ENCODE measurements at places on chromosomes 4 and X.
A peak's percentile ranks its signal among the peaks of the same experiment; 100 is the strongest.

DNA sequence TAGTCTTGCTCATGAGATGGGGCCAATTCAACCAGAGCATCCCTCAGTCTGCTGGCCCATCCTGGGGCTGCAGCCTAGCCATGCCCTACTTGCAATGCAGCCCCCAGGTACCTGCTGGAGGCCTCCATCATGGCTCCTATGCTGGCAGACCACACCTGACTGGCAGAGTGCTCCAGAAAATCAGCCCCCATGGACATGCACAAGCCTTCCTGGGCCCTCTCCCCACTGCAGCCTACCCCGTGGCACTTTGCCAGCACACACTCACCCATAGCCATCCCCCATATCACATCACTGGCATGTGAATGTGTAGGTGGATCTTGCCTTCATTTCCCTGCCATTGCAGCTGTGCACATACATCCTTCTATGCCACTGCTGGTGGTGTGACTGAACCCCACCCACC lies 381.8 kb downstream of the UBE2NL start:
- no peak for DNase-seq

DNA sequence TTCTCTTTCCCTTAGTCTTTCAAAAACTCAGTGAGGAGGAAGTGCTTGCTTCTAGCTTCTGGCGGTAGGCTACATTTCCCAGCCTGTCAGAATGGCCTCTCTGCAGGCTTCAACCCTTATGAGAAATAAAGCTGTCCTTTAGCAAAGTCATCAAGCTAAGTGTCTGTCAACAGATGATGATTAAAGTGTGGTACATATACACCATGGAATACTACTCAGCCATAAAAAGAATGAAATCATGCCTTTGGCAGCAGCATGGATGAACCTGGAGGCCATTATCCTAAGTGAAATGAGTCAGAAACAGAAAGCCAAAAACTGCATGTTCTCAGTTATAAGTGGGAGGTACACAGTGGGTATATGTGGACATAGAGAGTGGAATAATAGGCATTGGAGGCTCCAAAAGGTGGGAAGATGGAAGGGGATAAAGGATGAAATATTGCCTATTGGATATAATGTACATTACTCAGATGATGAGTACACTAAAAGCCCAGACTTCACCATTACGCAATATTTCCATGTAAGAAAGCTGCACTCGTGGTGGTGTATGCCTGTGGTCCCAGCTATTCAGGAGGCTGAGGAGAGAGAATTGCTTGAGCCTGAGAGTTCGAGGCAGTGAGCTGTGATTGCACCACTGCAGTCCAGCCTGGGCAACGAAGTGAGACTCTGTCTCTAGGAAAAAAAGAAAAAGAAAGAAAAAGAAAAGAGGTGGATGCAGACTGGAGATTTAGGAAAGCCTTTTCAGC lies 7.9 kb downstream of the TRIM2 start:
- no peak for DNase-seq

- no peak for DNase-seq
Observed at GRCh38 chr4:109414938-109415337, 18.7 kb upstream of the SEC24B start.

DNA sequence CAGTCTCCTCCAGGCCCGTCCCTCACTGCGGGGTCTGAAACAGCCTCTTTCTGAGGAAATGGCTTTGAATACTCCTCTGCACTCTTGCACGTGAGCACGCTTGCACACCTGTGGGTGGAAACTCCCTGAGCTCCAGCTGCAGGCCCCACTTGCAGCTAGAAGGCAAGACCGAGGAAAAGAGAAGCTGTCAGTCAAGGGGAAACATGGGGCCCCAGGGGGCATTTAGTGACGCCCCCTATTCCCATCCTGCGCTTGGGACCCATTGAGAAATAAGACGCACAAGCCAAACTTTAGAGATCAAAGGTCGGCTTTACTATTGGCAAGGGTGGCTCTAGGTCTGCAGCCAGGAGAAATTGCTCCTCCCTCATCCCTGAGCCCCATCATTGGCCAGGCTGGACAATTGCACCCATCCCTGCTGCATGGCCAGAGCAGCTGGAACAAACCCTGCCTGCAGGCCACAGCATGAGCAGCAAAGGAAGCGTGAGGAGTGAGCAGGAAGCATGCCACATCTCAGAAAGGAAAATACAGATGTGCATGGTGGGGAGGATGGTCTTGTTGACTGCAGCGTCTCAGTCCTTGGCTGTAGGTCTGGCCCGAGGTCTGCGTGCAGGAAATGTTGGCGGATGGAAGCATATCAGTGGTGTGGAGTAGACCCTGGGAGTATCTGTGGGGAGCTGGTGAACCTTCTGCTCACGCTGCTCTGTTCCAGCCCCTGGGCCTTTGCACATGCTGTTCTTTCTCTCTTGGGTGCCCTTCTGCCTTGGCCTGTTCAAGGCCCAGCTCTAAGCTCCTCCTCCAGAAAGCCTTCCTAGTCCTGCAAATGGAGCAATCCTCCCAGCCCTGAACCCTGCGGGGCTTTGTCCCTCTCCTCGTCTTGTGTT lies 93.9 kb downstream of the PSAPL1 start:
- DNase-seq, result no peak

DNA sequence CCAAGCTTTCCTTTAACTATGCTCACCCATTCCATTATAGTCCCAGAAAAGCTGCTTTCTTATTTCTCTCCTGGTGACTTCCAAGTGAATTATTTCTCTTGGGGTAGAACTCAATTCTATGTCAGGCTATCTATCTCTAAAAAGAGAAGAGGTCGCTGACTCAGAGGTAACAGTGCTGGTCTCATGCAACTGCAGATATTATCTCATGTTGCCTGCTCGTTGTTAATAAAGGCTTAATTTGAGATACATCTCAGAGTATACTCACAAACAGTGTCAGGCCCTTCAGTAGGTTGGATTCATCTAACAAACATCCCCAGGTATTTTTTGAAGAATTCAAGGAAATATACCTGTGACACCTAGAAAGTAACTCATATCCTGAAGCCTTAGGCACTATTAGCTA lies 2.7 kb downstream of the TMEM154 start:
- DNase-seq, result no peak

- no peak for DNase-seq
Observed at GRCh38 chr4:52838729-52839586, 23.2 kb upstream of the RASL11B start.

DNA sequence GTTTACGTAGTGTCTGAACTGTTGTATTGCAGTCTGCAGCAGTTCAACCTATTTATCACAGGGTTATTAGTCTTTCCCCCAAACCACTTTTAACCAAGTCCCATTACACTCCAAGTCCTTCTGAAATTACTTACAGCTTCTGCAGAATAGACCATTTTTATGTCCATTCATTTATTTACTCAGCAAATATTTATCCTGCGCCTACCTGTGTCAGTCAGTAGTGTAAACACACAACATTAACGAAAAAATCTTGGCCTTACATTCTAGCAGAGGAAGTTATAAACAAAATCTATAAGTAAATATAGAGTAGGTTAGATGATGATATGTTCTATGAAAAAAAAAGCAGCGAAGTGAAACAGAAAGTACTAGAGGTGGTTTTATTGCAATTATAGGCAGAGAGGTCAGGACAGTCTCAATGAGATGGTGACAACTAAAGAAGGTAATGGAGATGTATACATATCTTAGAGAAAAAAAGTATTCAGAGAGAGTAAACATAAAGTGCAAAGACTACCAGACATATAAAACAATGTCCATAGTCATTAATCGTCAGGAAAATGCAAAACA lies 534.7 kb downstream of the KCNIP4 start:
- DNase-seq, result no peak

- no peak for DNase-seq
Observed at GRCh38 chrX:110419512-110419911, 60.9 kb downstream of the RTL9 start.

DNA sequence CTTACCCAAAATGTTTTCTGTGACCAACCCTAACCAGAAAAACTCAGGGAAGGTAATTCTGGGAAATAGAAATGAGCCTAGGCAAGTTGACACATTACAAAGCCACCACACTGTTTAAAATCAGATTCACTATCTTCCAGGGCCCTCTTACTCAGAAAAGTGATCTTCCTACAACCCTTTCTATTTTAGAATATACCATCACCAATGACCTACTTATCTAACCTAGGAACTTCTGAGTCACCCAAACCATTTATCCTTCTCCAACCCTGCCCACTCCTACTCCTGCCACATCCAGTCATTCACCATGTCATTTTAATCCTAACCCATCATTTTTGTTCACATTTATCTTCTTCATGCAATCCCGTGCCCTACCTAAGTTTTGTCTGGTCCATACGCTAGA lies 89.9 kb downstream of the FTHL17 start:
- no peak for DNase-seq

DNA sequence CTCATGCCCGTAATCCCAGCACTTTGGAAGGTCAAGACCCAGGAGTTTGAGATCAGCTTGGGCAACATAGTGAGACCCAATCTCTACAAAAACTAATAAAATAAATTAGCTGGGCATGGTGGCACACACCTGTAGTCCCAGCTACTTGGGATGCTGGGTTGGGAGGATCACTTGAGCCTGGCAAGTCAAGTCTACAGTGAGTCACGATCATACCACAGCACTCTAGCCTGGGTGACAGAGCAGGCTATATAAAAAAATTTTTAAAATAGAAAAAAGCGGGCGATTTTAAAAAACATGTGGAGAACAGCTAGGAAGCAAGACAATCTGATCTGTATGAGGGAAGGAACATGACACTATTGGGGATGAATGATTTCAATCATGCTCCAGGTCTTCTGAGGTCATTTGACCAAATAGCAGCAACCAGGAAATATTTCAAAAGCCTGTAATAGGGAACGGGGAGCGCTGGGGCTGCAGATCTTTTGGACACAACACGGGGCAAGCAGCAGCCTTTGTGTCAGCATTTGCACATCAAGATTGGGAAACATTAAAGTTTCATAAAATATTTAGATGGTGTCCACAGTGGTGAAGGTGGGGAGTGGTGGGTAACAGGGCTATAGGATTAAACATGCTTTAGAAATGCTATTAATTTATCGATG lies 48.3 kb upstream of the GUCY1A1 start:
- DNase-seq, result no peak

GRCh38 chrX:130916636-130917422 lies 13.8 kb upstream of the ENOX2 start:
- DNase-seq, result peak; percentile 29

GRCh38 chr4:189143263-189143952 lies 797.3 kb upstream of the FRG1 start:
- no peak for DNase-seq

DNA sequence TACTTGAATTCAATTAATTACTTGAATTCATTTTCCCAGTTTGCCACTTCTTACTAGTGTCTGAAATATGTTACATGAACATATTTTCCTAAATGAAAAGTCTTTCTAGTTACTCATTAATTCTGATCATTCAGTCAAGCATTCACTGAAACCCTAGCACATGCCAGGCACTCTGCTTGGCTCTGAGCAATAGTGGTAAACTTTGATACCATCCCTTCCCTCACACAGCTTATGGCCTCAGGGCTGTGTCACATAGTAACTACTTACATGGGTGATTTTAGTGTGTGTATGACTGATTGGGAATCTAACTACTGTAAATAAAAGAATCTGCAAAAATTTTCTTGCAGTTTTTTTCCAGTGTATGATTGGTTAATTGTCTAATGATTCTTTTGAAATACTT lies 32.7 kb downstream of the METAP1 start:
- DNase-seq, result no peak

GRCh38 chr4:23782778-23783437 lies 106.9 kb downstream of the PPARGC1A start:
- no peak for DNase-seq

DNA sequence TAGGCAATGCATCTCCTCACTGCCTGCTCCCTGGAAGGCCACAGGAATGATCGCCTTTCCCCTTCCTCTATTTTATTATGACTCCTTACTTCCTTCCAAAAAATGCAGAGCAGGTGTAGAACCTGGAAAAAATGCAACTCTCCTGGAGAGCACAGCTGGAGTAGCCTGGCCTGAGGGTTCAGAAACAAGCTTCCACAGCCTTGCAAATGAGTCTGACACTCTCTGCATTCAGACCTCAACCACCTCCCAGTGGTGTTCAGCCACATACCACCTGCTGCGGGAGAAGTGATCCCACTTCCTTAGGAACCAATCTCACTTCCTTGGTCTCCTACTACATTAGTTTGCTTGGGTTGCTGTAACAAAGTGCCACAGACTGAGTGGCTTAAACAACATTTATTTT lies 368.1 kb upstream of the NOCT start:
- no peak for DNase-seq

DNA sequence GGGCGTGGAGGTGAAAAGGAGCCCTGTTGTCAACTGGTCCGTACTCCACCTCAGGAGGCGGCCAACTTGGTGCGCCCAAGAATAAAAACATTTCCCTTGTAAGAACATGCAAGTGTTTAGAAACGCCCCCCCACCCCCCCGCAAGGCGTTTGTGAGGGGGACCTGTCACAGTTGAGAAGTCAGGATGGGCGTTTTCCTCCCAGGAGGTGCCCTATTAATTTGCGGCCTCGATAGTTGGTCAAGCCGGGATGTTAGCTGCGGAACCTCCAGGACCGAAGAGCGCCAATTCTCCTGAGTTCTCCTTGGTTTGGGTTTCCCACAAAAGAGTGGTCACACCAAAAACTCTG lies 651 bp upstream of the SAP30 start:
- DNase-seq, result peak; percentile 1

- no peak for DNase-seq
Observed at GRCh38 chr4:185904381-185904780, 92.4 kb upstream of the SORBS2 start.

GRCh38 chr4:16264798-16265197 lies 38.5 kb upstream of the TAPT1 start:
- peak; percentile 9 for DNase-seq

GRCh38 chrX:124736553-124737270 lies 390.3 kb downstream of the SH2D1A start:
- DNase-seq, result no peak

- DNase-seq, result no peak
Observed at GRCh38 chr4:122167369-122167768, 15.2 kb downstream of the BLTP1 start.

DNA sequence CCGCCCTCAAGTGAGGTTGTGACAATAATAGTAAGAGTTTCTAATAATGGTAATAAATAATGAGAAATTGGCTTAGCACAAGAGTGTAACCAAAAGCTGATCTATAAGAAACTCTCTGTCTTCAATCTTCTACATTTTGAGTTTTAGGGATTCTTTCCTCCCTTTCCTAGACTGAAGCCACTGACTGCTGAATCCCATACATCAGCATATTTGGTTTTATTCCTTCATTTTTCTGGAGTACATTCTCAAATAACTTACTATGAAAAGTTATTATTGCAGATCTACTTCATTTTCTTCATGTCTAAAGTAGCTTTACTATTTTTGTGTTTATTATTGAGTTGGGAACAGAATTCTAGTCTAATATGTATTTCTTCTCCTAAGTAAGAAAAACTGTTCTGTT lies 49.9 kb upstream of the ADAD1 start:
- no peak for DNase-seq

DNA sequence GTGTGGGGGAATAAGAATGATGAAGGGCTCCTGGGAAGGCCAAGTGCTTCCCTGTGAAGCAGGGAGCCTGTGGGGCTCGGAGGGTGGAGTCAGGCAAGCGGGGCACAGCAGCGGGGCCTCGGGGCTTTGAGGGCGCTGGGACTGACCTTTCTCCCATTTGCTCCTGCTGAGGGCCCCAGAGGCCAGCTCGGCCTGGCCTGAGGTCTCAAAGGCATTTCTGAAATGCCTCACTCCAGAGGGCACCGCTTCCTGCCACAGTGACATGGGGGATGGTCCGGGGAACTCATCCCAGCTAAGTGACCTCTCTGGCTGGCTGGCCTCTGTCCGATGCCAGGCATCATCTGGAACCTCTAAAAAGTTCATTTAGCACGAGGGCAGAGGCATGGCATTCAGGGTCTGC lies 98.8 kb upstream of the STX18 start:
- no peak for DNase-seq

- DNase-seq, result no peak
Observed at GRCh38 chr4:163590103-163590502, 95.6 kb downstream of the TMA16 start.

GRCh38 chrX:152821145-152821765 lies 9.3 kb downstream of the CETN2 start:
- no peak for DNase-seq
